Coronary artery (tissue), 2 donors: ENCODE measurements at places on chromosomes 7 and 10.

DNA sequence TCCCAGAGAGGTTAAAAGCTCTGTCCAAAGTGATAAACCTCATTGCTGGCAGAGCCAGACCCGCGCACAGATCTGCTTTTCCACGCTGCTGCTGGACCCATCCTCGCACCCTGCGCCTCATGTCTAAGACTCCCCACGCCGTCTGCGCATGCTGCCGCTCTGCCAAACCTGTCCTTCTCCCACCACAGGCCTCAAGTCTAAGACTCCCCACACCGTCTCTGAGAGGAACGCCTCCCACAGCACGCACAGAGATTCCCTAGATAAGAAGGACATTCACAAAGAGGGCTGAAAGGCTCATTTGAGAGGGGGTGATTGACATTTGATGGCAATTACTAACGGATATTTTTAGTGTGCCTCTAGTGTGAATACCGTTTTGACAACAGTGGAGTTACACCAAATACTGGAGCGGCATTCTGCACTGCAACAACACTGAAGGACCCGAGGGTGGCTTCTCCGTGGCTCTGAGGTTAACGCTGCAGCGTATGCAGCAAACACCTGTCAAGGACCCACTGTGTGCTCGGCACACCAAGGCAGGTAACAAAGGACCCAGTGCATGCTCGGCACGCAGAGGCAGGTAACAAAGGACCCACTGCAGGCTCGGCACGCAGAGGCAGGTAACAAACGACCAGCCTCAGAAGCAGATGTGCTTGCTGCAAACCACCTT, 231.4 kb downstream of the DNAJB6 start:
- DNase-seq, result no peak

DNA sequence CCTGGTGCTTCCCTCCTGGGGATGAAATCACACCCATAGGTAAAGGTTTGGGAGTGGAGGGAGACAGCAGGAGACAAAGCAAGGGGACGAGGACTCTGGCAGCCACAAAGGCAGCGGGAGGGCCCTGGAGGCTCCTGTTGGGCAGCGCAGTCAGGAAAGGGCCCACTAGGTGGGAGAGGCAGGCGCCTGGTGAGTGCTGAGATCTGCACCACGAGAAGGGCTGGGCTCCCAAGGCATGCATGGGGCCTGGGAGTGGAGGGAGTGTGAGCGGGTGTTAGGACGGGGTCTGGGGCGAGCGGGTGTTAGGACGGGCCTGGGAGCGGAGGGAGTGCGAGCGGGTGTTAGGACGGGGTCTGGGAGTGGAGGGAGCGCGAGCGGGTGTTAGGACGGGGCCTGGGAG, 13.0 kb downstream of the GET4 start:
- DNase-seq, result no peak

GRCh38 chr7:4195660-4196059, 486.4 kb upstream of the FOXK1 start:
- no peak for DNase-seq

DNA sequence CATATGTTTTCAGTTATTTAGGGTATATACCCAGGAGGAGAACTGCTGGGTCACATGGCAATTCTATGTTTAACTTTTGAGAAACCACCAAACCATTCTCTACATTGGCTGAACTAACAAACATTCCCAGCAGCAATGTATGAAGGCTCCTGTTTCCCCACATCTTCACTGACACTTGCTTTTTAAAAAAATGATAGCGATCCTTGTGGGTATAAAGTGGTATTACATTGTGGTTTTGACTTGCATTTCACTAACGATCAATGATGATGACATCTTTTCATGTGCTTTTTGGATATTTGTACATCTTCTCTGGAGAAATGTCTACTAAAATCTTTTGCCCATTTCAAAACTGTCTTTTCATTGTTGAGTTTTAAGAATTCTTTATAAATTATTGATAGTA, 51.2 kb upstream of the ANAPC16 start:
- DNase-seq, result no peak

DNA sequence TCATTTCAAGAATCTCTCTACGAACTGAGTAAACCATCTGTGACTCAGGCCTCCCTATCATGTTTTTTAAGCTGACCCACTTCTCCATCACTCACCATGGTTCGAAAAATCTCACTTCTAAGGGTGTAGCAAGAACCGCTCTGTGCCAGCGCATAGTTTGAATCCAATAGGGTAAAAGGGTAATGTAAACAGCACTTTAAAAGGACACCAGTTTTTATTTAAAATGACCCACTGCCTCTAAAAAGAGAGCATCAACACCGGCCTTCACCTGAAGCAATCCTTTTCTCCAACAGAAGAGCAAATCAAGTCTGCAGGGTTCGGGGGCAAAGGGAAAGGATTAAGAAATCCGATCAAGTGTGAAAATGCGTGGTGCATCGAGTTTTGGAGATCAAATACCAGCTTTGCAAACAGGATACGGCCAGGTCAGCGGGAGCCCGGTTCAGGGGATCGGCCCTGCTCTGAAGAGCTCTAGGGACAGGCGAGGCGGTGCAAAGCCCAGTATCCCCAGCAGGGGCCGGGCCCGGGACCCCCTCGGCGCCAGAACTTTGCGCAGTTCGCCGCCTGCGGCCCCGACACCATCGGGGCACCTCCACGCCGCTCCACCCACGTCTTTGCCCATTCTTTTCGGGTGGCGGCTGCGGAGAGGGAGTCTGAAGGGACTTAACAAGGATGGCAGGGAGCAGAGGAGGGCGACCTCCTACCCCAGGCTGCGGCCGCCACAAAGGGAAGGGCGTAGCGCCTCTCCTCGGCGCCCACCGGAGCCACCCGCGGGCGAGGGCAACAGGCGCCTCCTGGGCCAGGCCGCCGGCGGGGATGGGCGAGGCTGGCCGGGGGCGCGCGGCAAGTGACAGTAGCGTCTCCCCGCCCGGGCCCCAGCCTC, 842 bp downstream of the NMT2 start:
- peak; percentile 78 for DNase-seq

GRCh38 chr7:35366167-35367155, 112.6 kb upstream of the TBX20 start:
- peak; percentile 49 for DNase-seq

DNA sequence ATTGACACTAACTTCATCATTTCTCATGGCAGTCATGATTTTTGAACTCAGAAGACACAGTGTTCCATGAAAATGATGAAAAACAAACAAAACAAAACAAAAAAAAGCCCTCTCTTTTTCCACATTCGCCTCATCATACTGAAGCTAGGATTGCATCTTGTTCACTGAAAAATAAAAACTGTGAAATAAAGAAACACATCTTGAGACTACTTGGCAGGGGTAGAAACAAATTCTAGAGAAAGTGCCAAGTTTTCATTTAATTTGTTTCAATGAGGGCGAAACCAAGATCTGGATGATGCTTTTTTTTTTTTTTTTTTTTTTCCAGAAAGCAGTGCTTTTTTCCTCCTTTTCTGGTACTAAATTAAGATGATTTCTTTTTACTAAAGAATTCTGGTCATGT, 350.4 kb upstream of the ETV1 start:
- no peak for DNase-seq

GRCh38 chr7:155953781-155954549, 141.7 kb upstream of the SHH start:
- no peak for DNase-seq
